ENCODE measurements at places on chromosomes 2 and 18.

DNA sequence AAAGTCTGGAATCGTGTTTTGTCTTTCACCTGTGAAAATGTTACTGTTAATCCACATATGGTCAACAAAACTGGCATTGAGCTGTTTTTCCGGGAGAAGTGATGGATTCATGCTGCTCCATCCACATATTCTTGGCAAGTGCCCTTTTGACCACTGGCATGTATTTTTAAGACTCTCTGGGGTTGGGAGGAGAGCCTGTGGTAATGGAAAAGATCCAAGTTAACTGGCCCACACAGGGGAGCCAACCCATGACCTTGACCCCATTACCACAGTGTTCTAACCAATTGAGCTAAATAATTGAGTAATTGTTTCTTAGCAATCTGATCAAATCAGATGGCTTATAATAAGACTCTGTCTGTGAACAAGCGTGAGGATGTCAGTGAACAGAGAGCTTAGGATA lies 296.2 kb upstream of the NRP2 start:
- no peak for DNase-seq

DNA sequence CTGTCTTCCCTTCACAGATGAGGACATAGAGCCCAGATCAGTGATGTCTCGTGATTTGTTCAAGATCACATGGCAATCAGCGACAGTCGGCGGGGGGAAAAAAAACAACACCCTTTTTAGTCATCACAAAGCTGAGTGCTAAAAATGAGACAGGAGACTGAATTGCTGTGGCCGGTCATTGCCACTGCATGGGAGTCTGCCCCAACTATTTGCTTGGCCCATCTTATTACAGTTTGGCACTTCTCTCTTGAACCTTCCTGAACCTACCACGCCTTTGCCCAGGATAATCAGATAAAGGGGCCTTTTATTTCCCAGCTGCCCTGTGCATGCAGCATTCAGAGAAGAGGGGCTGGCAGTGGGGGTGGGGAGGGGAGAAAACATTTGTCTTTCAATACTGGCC lies 42.7 kb downstream of the SETBP1 start:
- DNase-seq: no peak

GRCh38 chr2:171084128-171084527 lies 76.6 kb downstream of the TLK1 start:
- DNase-seq: no peak

- no peak for DNase-seq
Observed at GRCh38 chr2:217008794-217009193, 148.9 kb upstream of the TNP1 start.

DNA sequence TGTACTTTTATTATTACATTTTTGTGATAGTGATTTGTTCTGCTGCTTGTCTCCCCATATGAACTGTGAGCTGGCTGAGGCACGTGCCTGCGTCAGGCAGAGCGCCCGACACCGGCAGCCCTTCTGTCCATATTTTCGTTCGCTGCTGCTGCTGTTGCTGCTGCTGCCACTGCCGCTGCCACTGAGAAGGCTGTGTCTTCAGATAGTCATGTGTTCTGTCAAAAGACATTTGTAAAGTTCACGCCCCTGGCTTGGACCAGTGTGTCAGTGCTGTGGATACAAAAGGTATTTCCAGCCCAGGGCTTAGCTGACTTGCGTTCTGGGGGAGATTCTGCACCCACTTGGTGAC lies 47.0 kb downstream of the TWIST2 start:
- DNase-seq: no peak

Measured in stimulated activated naive CD8-positive, alpha-beta T cell treated with anti-CD3 and anti-CD28 coated beads, Interleukin-15, Interleukin-2, amounts not matched to agents 100 U/mL and 50 U/mL, for 24 hours (primary cell).